Psoas muscle (tissue), 8 donors: ENCODE measurements at places on chromosomes 12 and 14. TPM values are rescaled to one million over a fixed set of nuclear protein-coding genes. Genes with fewer than 3 reads are reported as not detected.

DNA sequence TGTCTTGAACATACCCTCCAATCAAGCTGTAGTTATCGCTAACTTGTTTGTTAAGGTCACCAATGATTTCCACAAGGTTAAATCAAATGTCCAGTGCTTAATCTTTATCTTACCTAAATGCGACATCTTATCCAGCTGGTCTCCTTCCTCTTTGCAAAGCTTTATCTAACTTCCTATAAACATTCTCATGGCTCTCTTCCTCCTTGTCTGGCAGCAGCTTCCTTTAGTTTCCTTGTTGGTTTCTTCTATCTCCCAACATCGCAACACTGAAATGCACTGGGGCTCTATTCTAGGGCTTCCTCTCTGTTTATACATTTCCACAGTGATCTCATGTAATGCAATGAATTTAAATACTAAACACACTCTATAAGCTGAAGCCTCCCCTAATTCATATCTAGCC lies 28.7 kb downstream of the UBE2N start:
- H3K4me1 ChIP-seq: peaks cover 50% of the 10 kb centered on the region
- H3K4me3 ChIP-seq: no peak overlapping the region
- no peaks in the 10 kb centered on the region for H3K27me3 ChIP-seq
- H3K27ac ChIP-seq: no peak overlapping the region
- peaks cover 13% of the 10 kb centered on the region for H3K36me3 ChIP-seq
- no peak for DNase-seq

RPL10L gene
- not detected for total RNA-seq

LIN7A gene
- total RNA-seq: 0.81 TPM

- H3K27me3 ChIP-seq: no peaks in the 10 kb centered on the region
- H3K4me1 ChIP-seq: no peaks in the 10 kb centered on the region
- no peak overlapping the region for H3K4me3 ChIP-seq
- H3K27ac ChIP-seq: no peak overlapping the region
- DNase-seq: no peak
- H3K36me3 ChIP-seq: no peaks in the 10 kb centered on the region
These were observed 165.4 kb downstream of the PHETA1 start for GRCh38 chr12:111203446-111203845.

- DNase-seq: no peak
- no peaks in the 10 kb centered on the region for H3K27me3 ChIP-seq
- H3K4me1 ChIP-seq: peaks cover 23% of the 10 kb centered on the region
These were observed 927 bp downstream of the ABCB9 start for GRCh38 chr12:122965321-122965751.

GRCh38 chr12:72094490-72094889 lies 155.8 kb downstream of the TPH2 start:
- H3K27me3 ChIP-seq: no peaks in the 10 kb centered on the region
- no peaks in the 10 kb centered on the region for H3K4me1 ChIP-seq
- no peak overlapping the region for H3K4me3 ChIP-seq
- DNase-seq: no peak
- H3K36me3 ChIP-seq: no peaks in the 10 kb centered on the region

C12orf60 gene
- 0.78 TPM for total RNA-seq

EID3 gene
- 0.99 TPM for total RNA-seq

- no peak overlapping the region for H3K27ac ChIP-seq
- DNase-seq: no peak
- H3K4me3 ChIP-seq: no peak overlapping the region
- peaks cover 38% of the 10 kb centered on the region for H3K4me1 ChIP-seq
- H3K36me3 ChIP-seq: peaks cover 8% of the 10 kb centered on the region
- no peaks in the 10 kb centered on the region for H3K27me3 ChIP-seq
These were observed 238.1 kb downstream of the FOXN3 start for GRCh38 chr14:89178800-89179535.

SOX5 gene
- total RNA-seq: 0.47 TPM

- H3K4me1 ChIP-seq: no peaks in the 10 kb centered on the region
- no peak overlapping the region for H3K27ac ChIP-seq
- no peaks in the 10 kb centered on the region for H3K36me3 ChIP-seq
- H3K4me3 ChIP-seq: no peak overlapping the region
- no peaks in the 10 kb centered on the region for H3K27me3 ChIP-seq
- DNase-seq: peak; percentile 57
These were observed 12.5 kb upstream of the MARK3 start for GRCh38 chr14:103372552-103373304.

SCN8A gene
- 0.21 TPM for total RNA-seq

PLXNC1 gene
- 0.52 TPM for total RNA-seq
